ENCODE measurements at places on chromosomes 2 and 18. TPM values are rescaled to one million over a fixed set of nuclear protein-coding genes. Genes with fewer than 3 reads are reported as not detected.
A peak's percentile ranks its signal among the peaks of the same experiment; 100 is the strongest.

DNA sequence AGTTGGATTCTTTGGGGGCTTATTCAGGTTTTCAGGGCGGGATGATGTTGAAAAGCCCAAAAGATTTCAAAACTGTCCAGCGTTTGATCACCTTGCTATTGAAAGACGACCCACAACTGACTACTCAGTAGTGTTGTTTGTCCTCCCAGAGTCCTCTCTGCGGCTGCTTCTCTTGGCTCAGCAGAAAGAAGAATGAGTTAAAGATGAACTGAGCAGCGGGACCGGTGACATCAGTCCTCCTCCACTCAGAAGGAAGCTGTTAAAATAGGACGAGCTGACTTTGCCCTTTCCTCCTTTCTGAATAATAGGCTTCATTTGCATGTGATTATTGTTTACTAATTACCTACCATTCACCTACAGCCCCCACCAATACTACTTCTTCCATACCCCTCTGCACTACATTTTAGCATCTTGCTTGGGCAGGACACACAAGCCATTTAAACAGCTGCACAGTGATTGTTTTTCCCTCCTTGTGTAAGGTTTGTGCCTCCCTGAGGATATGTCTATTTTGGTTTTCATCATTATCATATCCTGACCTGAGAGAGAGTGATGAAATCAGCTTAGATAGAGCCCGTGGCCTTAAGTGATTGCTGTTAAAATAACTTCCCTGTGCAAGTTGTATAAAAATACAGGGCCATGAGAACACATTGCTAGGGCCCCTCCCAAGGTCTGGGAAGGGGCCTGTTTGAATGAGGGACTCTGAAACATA lies 261.8 kb downstream of the FHOD3 start:
- no peaks in the 10 kb centered on the region for H3K4me1 ChIP-seq
- H3K27ac ChIP-seq: no peak overlapping the region
- H3K27me3 ChIP-seq: no peaks in the 10 kb centered on the region

DNA sequence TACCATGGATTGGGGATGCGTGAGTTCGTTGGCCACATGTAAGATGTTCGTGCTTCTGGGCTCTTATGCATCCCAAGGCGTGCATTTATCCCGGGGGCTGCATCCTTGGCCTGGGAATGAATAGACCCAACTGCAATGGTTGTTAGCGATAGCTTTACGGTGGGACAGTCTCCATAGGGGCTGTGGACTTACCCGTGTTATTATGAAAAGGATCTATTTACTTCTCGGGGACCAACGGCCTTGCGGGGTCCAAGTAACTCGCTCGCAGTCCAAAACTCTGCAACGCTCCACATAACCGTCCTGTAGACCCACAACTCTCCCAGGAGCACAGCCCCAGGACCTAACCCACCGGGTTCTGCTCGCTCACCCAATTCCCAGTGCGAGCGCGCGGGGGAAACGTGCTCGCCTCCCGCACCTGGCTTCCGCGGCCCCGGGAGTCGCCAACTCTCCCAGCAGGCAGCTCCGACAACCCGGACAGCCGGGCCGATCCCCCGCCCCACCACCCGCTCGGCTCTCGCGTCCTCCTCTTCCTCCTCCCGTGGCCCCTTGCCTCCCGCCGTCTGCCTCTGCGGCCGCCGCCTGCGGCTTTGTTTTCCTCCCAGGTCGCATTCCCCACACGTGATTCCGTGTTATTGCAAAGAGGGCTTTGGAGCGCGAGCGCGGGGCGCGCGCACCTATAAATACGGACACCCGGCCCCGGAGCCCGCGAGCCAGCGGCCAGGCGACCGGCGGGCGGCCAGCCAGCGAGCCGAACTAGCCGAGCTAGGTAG lies at the start of gene CABLES1:
CABLES1 (plus strand) TSS at position 706 of the 770 bp plus-strand sequence. CDS start 278 bp downstream, outside the sequence.
- peak within 1 kb of the TSS; percentile 45 for H3K27ac ChIP-seq
- no peaks in the 10 kb centered on the region for H3K4me1 ChIP-seq
- DNase-seq: peak; percentile 62
- peak within 1 kb of the TSS; percentile 56 for H3K4me3 ChIP-seq
- H3K27me3 ChIP-seq: no peaks in the 10 kb centered on the region
- H3K36me3 ChIP-seq: no peaks in the 10 kb centered on the region

NT5C1B gene
- total RNA-seq: not detected

GRCh38 chr2:29336341-29337241 lies 221.4 kb downstream of the CLIP4 start:
- H3K27me3 ChIP-seq: no peaks in the 10 kb centered on the region
- no peak overlapping the region for H3K4me3 ChIP-seq
- no peaks in the 10 kb centered on the region for H3K4me1 ChIP-seq
- no peak for DNase-seq
- H3K27ac ChIP-seq: no peak overlapping the region
